ENCODE measurements at places on chromosomes 11 and 22.

- DNase-seq = no peak
These were observed 3.1 kb upstream of the COMMD9 start for GRCh38 chr11:36292311-36292722.

- no peak for DNase-seq
These were observed 352.0 kb upstream of the MPPED2 start for GRCh38 chr11:30938171-30938570.

- DNase-seq = no peak
These were observed 334.5 kb downstream of the RAB38 start for GRCh38 chr11:87840786-87841185.

GRCh38 chr22:48722661-48723060, 1105.0 kb downstream of the BRD1 start:
- DNase-seq = no peak

DNA sequence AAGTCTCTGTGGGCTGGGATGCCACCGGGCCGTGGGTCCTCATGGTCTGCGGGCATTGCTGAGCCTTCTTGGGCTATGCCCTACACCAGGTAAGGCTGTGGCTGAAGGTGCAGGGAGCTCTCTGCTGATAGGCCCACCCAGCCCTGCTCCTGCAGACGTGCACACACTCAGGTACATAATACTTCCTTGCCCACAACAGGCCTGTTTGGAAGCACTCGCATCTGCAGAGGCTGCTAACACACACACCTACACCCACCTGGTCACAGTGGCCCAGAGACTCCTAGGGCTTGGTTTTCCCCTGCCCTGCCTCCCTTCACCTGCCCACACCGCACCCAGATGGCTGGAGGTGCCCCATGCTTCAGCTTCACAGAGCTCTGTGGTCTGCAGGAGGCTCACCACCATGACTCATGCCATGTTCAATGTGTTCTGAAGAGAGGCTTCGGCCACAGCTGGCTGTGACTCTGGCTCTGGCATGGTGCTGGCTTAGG, 72.8 kb upstream of the KCNQ1OT1 start:
- DNase-seq = no peak

GRCh38 chr11:13944911-13945425, 17.6 kb upstream of the SPON1 start:
- DNase-seq = no peak

GRCh38 chr11:19625438-19625837, 87.2 kb upstream of the NAV2 start:
- DNase-seq = no peak

DNA sequence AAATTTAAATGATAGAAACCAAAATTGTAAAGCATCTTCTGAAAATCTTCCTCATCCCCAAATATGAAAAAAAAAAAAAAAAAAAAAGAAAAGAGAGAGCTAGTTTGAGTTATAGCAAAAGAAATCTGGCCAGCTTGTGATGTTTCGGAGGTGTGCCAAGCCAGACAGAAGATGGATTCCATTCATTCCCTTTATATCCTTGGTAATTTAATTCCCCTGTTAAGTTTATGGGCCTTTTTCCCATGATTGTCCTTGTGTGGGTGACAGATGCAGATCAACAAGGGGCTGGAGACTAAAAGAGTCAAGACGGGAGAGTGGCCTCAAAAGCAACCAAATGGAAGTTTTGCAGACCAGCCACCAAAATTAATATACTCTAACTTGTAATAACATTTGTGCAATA, 47.6 kb upstream of the PARVA start:
- DNase-seq = no peak

DNA sequence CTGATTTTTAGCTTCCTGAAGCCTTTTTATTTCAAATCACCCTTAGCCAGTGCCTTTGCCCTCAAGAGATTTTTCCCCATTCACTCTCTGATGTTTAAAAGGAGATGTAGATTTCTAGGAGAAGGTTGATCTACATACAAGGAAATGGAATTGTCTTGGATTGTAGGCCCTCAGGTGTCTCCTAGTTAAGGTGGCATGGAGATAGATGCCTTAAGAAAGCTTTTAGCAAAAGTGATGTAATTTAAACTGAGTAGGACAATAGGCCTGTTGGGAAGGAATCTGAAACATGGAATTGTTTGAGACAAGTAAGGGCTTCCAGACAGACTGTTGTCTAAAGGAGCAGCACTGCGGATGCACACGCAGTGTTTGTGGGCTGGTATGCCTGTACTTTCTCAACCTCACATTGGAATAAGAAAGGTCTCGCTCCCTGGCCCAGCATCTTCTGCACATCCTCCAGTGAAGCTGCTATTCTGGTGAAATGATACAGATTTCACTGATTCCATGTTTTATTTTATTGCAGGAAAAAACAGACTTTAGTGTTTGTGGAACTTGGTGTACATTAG, 69.8 kb upstream of the SLC25A18 start:
- DNase-seq = no peak

GRCh38 chr11:8831861-8832260, 79.1 kb upstream of the AKIP1 start:
- DNase-seq = no peak

GRCh38 chr11:555780-556661, 4.5 kb downstream of the LMNTD2 start:
- DNase-seq = no peak

DNA sequence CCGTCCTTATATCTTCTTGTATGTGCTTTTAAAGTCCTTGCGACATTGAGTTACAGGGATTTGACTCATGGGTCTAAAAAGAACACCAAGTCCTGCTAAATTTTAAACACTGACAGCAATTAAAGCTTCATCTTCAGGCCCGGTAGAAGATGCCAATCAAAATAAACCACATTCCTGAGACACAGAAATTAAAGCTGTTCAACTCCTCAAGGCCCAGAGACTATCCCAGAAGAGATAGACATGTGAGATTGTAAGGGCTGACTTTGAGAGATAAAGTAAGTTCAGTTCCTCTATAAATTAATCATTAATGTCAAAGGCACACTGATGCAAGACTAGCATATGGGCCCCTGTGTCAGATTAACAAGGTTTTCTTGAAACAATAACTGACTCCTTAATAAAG, 49.8 kb downstream of the OSBPL5 start:
- no peak for DNase-seq

- DNase-seq = no peak
These were observed 1.1 kb upstream of the FBXO7 start for GRCh38 chr22:32473388-32473952.

DNA sequence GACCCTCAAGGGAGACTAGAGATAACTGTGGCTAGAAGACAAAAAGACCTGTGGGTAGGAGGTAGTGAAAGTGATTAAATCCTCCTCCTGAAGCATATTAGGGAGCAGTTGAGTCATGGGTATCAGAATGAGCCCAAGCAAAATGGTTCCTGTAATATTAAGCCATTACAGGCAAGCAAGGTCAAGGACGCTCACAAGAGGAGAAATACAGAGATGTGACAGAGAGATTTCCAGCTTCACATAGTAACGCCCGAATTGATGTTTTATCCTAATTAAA, 77.7 kb downstream of the FAM76B start:
- DNase-seq = no peak

DNA sequence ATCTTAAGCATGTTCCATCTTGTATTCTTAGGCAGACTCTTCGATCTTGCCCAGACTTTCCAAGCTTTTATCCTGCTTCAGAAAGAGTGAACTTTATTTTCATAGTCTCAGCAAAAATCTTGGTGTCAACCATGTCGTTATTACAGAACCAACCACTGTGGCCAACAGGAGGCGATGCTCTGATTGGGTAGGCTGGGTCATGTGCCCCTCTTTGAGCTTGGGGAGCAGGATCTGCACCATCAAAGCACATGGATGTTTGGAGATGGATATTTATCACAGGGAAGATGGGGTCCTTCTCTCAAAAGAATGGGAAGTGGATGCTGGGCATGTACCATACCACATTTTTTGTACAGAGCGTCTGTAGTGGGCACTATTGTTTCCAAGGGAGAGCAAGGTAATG, 197.4 kb downstream of the MYO18B start:
- no peak for DNase-seq

DNA sequence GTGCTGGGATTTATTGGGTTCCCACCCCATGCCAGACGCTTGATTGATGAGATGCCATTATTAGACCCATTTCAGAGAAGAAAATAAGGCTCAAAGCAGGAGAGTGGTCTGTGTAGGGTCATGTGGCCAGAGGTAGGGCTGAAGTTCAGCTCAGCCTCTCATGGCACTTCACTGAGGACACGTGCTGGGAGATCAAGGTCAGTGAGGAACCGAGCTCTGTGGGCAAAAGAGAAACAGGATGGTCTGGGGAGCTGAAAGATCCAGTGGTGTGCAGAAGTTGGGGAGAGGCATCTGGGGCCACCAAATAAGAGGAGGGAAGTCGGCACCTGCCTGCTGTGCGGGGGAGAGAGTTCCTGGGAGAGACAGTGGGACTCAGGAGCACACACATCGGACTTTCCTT, 19.6 kb downstream of the RHOD start:
- DNase-seq = no peak

- DNase-seq = no peak
These were observed 990.9 kb upstream of the CNTN5 start for GRCh38 chr11:98029832-98030231.

DNA sequence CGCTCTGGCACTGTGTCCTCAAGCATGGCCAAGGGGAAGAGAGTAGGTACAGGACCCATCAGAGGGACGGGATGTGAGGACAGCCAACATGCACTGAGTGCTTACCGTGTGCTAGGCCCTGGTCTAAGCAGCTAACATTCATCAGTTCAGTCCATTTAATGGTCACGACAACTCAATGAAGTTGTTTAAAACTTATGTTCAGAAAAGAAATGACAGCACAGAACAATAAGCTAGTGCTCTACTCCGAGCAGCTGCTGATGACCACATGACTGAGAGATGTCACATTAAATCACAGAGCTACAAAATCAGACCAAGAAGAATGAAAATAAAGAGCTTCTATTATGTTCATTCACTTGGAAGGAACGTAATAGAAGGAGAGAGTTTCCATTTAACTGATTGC, 26.3 kb downstream of the PRDM10 start:
- no peak for DNase-seq

GRCh38 chr11:72918851-72919250, 104.6 kb downstream of the ATG16L2 start:
- DNase-seq = no peak

DNA sequence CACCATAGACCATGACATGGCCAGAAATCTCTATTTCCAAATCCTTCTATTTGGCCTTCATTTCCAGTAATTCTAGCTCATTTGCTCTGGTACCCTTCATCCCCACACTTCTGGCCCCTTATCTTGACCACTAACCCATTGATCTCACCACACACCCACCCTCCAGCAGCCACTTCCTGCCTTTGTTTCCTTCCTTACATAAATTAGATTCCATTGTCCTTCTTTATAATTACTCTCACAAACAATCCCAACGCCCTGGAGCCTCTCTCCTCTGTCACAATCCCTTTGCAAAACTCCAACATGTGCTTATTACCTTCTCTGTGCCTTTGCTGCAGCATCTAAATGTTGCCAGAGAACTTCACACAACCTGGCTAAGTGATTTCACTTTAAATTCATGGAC, 14.8 kb downstream of the APLNR start:
- DNase-seq = no peak

GRCh38 chr22:35070451-35071093, 4.6 kb downstream of the ISX start:
- DNase-seq = no peak

GRCh38 chr11:123143921-123144320, 51.1 kb downstream of the CLMP start:
- DNase-seq = no peak

GRCh38 chr11:95161248-95161647, 69.8 kb downstream of the SESN3 start:
- no peak for DNase-seq

GRCh38 chr22:45281010-45281409, 3.7 kb upstream of the UPK3A start:
- DNase-seq = no peak

DNA sequence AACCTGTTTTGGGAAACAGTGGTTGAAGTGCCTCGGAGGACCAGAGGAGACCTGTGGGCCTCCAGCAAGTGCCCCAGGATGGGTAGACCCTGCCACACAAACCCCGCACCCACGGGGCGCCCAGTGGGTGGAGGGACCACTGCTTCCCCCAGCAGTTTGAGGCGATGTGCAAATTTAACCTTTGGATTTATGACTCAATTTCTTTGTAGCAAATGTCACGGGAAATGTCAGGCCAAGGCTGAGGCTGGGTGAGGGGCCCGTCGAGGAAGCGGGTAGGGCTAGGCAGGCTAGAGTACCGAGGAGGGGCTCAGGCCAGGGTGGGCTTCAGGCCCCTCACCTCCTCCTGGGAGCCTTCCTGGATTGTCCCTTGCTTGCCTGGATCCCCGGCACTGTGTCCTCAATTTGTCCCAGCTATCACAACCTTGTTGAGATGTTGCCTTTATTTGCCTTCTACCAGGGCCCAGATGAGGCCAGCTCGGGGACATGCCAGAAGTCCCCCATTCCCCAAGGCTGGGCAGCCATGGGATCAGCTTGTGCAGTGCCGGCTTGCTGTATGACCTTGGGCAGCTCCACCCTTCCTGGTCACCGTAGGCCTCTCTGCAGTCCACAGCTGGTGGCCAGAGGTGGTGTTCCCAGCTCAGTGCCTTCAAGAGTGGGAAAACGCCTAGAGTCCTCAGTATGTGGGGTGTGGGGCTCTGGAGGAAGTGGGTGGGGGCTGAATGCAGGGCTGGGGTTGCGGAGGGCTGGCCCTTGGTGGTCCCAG, 39.5 kb upstream of the PRODH start:
- DNase-seq = no peak

GRCh38 chr22:42315392-42315756, 44.9 kb upstream of the TCF20 start:
- DNase-seq = no peak

- no peak for DNase-seq
These were observed 56.8 kb downstream of the FCHSD2 start for GRCh38 chr11:73085189-73085875.

DNA sequence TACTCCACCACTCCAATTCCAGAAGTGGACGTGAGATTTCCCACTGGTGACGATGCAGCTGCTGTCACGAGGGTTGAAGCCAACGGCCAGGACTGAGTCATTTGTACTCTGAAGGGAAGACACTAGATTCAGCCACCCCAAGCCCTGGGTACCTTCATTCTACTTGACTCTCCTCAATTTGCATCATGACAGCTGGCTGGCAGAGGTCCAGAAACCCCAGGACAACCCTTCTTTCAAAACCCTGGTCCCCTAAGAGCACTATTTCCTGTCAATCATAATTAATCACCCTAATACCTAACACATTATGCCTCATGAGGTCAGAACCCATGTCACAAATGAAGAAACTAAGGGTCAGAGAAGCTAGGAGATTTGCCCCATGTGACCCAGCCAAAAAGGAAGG, 4.9 kb downstream of the EML3 start:
- DNase-seq = no peak

- DNase-seq = no peak
These were observed 355.6 kb downstream of the METTL15 start for GRCh38 chr11:28463826-28464225.

GRCh38 chr22:40588726-40589125, 47.8 kb downstream of the MRTFA start:
- no peak for DNase-seq

GRCh38 chr11:131109257-131109656, 193.0 kb upstream of the SNX19 start:
- no peak for DNase-seq
